ENCODE measurements at places on chromosomes 16 and 17. TPM values are rescaled to one million over a fixed set of nuclear protein-coding genes. Genes with fewer than 3 reads are reported as not detected.
A peak's percentile ranks its signal among the peaks of the same experiment; 100 is the strongest.

PLA2G10 gene
- total RNA-seq: not detected

PPP1R27 gene
- total RNA-seq: not detected

TMEM88 gene
- 1.9 TPM for total RNA-seq

DNA sequence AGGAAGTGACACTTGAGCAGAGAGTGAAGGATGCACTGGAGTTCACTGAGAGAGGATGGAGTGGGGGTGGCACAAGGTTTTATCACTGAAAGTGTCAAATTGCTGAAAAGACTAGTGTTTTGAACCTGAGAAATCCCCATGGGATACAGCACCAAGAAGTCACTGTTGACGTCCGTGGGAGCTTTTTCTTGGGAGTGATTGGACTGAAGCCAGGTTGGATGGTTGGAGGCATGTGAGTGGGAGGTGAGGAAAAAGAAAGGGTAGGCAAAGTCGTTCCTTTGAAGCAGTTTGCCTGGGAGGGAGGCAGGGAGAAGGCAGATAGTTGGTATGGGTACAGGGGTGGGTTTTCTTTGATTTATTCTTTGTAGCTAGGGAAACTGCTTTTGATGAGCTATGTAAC lies 39.9 kb upstream of the SDK2 start:
- no peak overlapping the region for H3K4me3 ChIP-seq
- peaks cover 41% of the 10 kb centered on the region for H3K27me3 ChIP-seq
- no peak for DNase-seq
- peaks cover 6% of the 10 kb centered on the region for H3K36me3 ChIP-seq

- no peak overlapping the region for H3K27ac ChIP-seq
- H3K27me3 ChIP-seq: peaks cover 15% of the 10 kb centered on the region
- no peak for DNase-seq
- peaks cover 16% of the 10 kb centered on the region for H3K4me1 ChIP-seq
- H3K36me3 ChIP-seq: no peaks in the 10 kb centered on the region
Measured at GRCh38 chr17:8015957-8016631, 13.7 kb downstream of the GUCY2D start.

- no peaks in the 10 kb centered on the region for H3K27me3 ChIP-seq
- H3K4me3 ChIP-seq: no peak overlapping the region
- H3K4me1 ChIP-seq: peaks cover 38% of the 10 kb centered on the region
- no peak for DNase-seq
- H3K36me3 ChIP-seq: peaks cover 23% of the 10 kb centered on the region
Measured at GRCh38 chr17:75849724-75850123, 5.4 kb downstream of the WBP2 start.

DNA sequence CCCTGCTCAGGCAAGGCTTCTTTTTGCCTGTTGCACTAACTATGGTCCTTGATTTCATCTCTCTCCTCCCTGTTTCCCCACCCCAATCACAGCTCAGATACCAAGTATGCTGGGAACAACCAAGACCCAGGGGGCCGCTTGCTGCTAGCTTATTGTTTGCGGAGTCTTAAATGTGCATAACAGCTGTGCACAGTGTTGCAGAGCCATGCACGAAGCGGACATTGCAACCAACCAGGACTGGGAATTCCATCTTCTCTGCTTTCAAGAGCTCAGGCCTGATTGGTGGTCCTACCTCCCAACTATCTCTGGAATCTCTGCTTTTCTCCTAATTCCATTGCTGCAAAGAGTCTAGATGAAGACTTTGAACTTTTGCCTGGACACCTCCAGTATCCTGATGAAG lies 281.3 kb upstream of the TNRC6C start:
- no peak overlapping the region for H3K4me3 ChIP-seq
- H3K36me3 ChIP-seq: peaks cover 3% of the 10 kb centered on the region
- peak; percentile 29 for DNase-seq
- H3K27me3 ChIP-seq: peaks cover 50% of the 10 kb centered on the region
- no peak overlapping the region for H3K27ac ChIP-seq
- H3K4me1 ChIP-seq: peaks cover 4% of the 10 kb centered on the region

DNA sequence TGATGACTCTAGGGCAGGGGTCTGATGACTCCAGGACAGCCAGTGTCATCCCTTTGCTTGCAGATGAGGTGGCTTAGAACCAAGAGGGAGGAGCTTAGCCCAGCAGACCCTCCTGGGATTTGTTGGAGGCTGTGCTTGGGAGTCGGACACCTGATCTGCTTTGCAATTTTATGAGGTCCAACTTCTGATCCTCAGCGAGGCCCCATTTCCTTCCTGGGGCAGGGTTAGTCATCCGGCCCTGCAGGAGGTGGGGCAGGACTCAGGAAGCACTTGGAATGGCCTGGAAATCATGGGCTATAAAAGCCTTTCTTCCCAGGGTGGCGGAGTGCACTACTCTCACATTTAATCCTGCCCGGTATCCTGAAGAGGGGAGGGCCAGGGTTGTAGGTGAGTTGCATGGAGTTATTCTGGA lies 168.5 kb downstream of the MSI2 start:
- peaks cover 2% of the 10 kb centered on the region for H3K36me3 ChIP-seq
- no peak overlapping the region for H3K27ac ChIP-seq
- DNase-seq: no peak
- H3K27me3 ChIP-seq: no peaks in the 10 kb centered on the region
- no peak overlapping the region for H3K4me3 ChIP-seq
- H3K4me1 ChIP-seq: peaks cover 31% of the 10 kb centered on the region

GRCh38 chr16:29922326-29922725 lies 3.7 kb downstream of the KCTD13 start:
- H3K27ac ChIP-seq: peak overlapping the region; percentile 12
- peaks cover 10% of the 10 kb centered on the region for H3K36me3 ChIP-seq
- no peak overlapping the region for H3K4me3 ChIP-seq
- H3K4me1 ChIP-seq: peaks cover 39% of the 10 kb centered on the region

- H3K4me1 ChIP-seq: peaks cover 3% of the 10 kb centered on the region
- H3K27me3 ChIP-seq: peaks cover 20% of the 10 kb centered on the region
- H3K4me3 ChIP-seq: no peak overlapping the region
- no peak overlapping the region for H3K27ac ChIP-seq
- no peak for DNase-seq
Measured at GRCh38 chr17:73691321-73691766, 47.1 kb upstream of the SDK2 start.

- no peak overlapping the region for H3K4me3 ChIP-seq
- peaks cover 39% of the 10 kb centered on the region for H3K4me1 ChIP-seq
- no peaks in the 10 kb centered on the region for H3K27me3 ChIP-seq
- H3K36me3 ChIP-seq: peaks cover 5% of the 10 kb centered on the region
- no peak for DNase-seq
Measured at GRCh38 chr17:71360301-71360700, 760.5 kb upstream of the SOX9 start.

DNA sequence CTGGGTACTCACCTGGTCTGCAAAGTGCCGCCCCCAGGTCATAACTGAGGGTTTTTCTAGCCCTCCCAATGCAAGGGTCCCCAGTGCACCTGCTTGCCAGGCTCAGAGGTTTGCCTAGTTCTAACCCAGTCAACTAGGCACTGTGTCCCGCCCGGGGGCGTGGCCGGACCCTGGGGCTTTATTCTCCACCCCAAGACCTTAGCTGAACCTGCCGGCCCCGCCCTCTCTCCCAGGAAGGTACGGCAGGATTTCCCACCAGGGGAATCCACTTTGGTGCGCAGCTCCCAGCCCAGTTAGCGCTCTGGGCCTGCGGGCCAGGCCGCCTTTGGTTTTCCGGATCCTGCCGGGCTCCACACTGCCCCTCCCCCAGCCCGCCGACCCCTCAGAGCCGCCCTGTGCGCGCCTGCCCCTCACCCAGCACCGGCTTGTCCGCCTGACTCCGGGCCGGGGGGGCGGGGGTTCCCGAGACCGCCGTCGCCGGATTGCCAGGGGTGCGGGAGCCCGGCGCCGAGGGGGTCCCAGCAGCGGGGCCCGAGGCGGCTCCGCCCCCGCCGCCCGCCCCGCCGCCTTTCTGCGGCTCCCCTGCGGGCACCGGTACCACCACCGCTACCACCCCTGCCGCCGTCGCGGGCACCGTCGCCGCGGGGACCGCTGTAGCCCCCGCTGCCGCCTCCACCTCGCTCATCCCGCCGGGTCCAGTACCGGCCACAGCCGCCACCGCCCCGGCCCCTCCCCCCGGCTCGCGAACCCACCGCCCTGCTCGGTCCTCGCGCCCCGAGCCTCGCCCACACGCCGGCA lies 424 bp downstream of the YBX2 start:
- H3K27ac ChIP-seq: no peak overlapping the region
- peaks cover 22% of the 10 kb centered on the region for H3K4me1 ChIP-seq
- DNase-seq: no peak
- H3K36me3 ChIP-seq: no peaks in the 10 kb centered on the region

DNA sequence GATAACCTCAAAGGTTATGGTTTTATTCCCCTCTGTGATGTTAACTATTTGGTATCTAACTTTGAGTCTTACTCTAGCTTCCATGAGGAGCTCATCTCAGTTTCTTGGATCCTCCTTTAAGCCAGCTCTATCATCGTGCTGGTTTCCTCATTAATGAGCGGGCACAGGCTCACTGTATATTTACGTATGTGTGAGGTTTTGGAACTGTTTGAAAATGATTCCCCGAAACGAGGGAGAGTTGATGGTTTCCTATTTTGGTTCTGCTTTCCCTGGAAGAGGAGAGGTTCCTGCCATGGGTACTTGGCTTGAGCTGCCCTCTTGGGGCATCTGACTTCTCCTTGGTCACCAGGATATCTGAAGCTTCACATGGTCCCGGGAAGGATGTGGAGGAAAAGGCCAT lies 32.7 kb upstream of the PIK3R6 start:
- no peak overlapping the region for H3K27ac ChIP-seq
- no peak overlapping the region for H3K4me3 ChIP-seq
- H3K36me3 ChIP-seq: no peaks in the 10 kb centered on the region
- no peaks in the 10 kb centered on the region for H3K4me1 ChIP-seq
- DNase-seq: no peak

DNA sequence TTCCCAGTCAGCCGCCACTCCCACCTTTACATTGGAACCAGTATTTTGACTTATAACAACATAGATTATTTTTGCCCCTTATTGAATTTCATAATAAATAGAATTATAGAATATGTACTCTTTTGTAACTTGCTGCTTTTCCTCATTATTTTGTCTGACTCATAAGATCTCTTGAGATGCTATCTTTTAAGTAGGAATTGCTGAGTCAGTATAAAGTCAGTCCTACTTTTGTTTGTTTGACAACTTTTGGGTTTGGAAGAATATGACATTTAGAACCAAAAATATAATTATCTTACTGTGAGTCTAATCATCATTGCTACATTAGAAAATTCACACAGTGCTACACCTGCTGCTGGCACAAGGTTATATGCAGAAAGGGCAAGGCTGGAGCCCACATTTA lies 69.7 kb downstream of the STXBP4 start:
- no peaks in the 10 kb centered on the region for H3K27me3 ChIP-seq
- DNase-seq: no peak
- H3K27ac ChIP-seq: no peak overlapping the region
- no peaks in the 10 kb centered on the region for H3K36me3 ChIP-seq
- H3K4me3 ChIP-seq: no peak overlapping the region
- H3K4me1 ChIP-seq: no peaks in the 10 kb centered on the region
